Stimulated activated CD4-positive, alpha-beta T cell treated with anti-CD3 and anti-CD28 coated beads, Interleukin-15, amount 100 ng/mL, for 1 hour (primary cell): ENCODE measurements at places on chromosomes 5 and 9.

DNA sequence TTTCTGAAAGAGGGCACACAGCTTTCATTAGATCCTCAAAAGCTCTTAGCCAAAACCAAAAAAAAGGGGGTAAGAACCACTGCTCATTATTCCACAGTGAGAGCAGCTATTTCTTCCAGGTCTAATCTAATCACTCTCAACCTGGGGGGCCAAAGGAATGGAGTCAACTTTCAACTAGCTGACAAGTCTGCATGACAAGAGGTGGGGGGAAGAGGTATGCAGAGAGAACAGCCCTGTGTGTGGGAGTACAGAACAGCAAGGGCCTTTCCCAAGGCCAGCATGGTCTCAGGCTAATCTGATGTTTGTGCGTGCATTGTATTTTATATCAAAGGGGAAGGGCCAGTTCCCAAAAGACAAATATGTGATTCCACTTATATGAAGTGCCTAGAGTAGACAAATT, 36.9 kb upstream of the PIP5K1B start:
- no peak for DNase-seq

- DNase-seq, result no peak
These were observed 171.4 kb upstream of the CDH10 start for GRCh38 chr5:24816206-24816605.

- DNase-seq, result no peak
These were observed 173.9 kb downstream of the HSPA4 start for GRCh38 chr5:133225671-133226152.

GRCh38 chr5:14465776-14466175, 115.8 kb upstream of the OTULINL start:
- DNase-seq, result no peak

GRCh38 chr9:131490514-131490913, 12.2 kb upstream of the POMT1 start:
- no peak for DNase-seq

GRCh38 chr5:132397224-132397623, 27.7 kb downstream of the SLC22A5 start:
- DNase-seq, result no peak

DNA sequence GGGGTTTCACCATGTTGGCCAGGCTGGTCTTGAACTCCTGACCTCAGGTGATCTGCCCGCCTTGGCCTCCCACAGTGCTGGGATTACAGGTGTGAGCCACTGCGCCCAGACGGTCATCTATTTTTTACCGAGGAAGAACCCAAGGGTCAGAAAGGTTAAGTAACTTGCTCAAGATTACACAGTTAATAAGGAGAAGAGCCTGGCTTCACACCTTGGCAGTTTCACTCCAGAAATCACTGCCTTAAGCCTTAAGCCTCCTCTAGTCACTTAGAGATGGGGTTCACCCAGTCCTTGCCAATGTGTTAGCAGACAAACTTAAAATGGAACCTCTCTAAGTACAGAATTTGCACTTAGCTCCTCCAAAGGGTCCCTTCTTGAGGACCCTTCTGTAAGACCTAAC, 116.3 kb downstream of the PTTG1 start:
- no peak for DNase-seq

DNA sequence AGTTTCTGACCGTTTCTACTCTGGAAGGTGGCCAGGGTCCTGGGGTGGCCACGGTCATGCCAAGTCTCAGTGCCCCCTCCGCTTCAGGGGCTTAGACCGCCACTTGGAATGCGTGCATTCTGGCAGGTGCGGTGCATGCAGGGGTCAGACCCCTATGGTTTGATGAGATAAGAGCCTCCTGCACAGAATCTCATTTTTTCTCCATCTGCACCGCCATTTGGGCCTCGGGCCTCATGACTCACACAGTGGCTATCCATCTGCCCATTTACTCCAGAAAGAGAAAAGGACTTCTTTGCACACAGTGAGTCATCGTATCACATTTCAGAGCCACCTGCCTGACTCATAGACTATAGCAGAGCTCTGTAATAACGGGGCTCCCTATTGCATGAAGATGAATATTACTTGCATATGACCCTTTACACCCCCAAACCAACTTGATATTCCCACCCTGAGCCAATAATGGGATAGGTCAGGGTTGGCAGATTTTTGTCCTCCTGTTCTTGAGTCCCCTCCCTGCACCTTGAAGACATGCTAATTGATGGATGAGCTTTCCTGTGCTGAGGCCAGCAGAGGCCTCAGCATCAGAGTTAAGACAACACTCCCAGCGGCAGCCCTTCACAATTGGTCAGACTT, 157.4 kb downstream of the NR3C1 start:
- no peak for DNase-seq

- no peak for DNase-seq
These were observed 184.0 kb downstream of the MED10 start for GRCh38 chr5:6194261-6194875.

- DNase-seq, result no peak
These were observed 622.0 kb upstream of the DAB2 start for GRCh38 chr5:40046792-40047191.

DNA sequence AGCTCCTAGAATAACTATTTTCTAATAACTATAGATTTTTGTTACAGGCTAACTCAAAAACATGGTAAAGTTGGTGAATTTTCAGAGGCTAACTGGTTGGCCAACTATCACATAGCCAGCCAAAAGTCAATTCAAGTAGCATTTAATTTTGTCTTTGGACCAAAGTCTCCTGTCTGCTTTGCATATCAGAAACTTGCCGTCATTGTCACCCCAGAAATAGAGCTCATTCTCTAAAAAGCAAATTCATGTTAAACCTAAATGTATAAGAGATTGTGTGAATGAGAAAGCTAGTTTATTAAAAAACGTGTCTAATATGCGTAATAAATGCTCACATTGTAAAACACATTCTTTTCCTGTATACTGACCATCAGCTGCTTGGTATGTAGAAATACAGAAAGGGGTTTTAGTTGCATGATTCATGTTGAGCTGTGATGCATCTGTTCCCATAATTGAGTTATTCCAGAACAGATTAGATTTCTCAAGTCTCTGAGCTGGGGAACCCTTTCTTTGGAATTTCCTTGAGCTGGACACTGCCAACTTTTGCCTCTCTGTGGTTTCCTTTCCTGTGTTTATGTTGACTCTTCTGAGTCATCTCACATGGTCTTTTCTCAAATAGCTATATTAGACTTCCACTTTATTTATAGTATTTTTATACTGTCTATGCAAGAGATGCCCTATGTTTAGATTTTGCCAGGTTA, 7.3 kb downstream of the SRFBP1 start:
- DNase-seq, result no peak

DNA sequence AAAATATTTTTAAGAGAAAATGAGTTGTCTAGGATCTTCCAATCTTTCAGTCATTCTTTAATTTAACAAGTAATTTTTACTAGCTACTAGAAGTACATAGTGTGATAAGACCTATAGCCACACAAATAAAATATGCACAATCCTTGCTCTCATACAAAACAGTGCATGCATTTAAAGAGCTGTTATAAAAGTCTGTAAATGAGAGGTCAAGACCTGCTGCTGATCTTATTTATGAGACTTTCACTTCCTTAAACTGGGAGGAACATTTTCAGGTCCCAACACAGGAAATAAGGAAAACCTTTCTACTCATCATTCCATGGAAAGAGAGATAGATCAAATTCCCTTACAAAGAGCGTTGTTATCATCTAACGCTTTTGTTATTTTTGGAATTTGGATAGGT, 54.2 kb upstream of the PAM start:
- no peak for DNase-seq

GRCh38 chr5:118987988-118988865, at the start of gene DTWD2:
DTWD2 (minus strand) TSS chr5:118988547; CDS start chr5:118988511, 36 bp downstream.
- DNase-seq, result peak; percentile 91
